SW480 (cell line): ENCODE measurements at places on chromosomes 12 and 14.
A peak's percentile ranks its signal among the peaks of the same experiment; 100 is the strongest.

DNA sequence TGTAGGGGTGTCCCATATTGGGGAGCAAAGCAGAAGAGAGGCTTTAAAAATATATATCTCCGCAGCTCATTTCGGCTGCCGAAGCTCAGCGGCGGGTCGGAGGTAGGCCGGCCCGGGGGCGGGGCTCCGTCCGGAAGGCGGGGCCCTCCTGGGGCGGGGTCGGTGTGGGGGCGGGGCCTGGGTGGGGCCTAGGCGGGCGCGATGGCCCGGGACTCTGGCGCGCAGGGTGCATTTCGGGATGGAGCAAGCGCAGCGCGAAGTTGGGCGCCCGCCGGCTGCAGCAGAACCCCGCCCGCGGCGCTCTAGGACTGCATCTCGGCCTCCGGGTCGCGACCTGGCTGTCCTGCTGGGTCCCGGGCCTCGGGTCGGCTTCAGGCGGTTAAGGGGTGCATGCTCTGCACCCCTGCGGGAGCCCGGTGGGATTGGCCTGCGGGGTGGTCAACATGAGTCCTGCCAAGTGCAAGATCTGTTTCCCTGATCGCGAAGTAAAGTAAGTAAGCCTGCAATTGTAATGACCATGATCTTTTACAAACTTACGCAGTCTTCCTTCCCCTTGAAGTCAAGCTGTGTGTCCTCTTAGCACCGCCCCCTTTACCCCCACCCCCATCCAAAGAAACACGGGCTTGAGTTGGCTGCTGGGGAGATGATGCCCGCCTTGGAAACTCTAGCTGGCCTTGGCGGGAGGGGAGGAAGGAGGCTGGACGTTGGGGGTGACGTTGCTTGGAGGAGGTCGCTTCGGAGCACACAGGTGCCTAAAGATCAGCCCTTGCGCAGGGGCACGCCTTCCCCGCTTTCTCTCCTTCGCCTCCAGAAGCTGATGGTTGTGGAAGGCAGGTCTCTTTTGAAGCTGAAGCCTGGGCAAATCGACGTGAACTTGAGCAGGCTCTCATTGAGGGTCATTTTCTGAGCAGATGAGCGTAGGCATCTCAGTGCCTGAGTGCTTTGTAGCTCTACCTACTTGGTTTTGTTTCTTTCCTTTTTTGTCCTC lies 38.4 kb downstream of the ACACB start:
- peak; percentile 77 for DNase-seq

DNA sequence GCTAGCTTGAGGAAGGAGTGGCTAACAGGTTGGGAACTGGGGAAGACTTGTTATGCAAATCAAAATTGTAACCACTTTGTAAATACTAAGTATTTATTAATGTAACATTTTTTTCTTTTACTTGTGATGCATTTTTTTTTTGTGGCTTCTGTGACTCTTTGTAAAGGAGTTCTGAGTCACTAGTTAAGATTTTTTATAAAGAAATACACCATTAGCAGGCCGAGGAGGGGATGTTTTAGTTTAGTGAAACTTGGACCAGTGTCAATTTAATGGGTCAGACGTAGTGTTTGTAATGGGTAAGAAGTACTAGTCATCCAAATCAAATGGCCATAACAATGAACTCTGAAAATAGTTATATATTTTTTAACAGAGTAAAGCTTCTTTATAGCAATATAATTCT lies 43.1 kb downstream of the AKAP6 start:
- no peak for DNase-seq

- no peak for DNase-seq
These were observed 122.5 kb downstream of the PHLDA1 start for GRCh38 chr12:75908961-75909605.

- DNase-seq, result no peak
These were observed 1.2 kb downstream of the KHNYN start for GRCh38 chr14:24430682-24431568.

- no peak for DNase-seq
These were observed 196.1 kb upstream of the LHX5 start for GRCh38 chr12:113667676-113668356.

- no peak for DNase-seq
These were observed 23.1 kb downstream of the AEBP2 start for GRCh38 chr12:19462406-19462805.

GRCh38 chr14:69661194-69661537 lies 49.8 kb downstream of the SUSD6 start:
- DNase-seq, result no peak

- no peak for DNase-seq
These were observed 220.2 kb downstream of the SLC41A2 start for GRCh38 chr12:104737791-104738301.

DNA sequence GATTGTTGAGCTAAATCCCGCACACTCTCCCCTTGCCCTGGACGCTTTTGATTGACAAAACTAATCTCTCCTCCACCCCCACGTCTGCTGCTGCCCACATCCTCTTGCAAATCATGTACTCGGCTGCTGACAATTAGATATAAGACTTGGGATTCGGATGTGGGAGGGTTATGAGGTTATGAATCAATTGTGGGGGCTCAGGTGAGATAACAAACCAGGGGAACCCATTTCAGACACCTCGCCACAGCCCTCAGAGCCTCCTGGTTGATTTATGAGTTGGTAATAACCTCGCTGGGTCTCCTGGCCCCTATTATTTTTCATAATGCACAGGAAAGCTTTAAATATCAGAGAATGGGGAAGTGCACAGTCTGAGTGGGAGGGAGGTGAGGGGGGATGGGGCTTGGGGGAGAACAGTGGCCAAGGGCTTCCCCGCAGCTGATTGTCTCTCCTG lies 449.9 kb downstream of the DPF3 start:
- DNase-seq, result no peak

GRCh38 chr14:44700694-44701093 lies 193.6 kb upstream of the FSCB start:
- no peak for DNase-seq

DNA sequence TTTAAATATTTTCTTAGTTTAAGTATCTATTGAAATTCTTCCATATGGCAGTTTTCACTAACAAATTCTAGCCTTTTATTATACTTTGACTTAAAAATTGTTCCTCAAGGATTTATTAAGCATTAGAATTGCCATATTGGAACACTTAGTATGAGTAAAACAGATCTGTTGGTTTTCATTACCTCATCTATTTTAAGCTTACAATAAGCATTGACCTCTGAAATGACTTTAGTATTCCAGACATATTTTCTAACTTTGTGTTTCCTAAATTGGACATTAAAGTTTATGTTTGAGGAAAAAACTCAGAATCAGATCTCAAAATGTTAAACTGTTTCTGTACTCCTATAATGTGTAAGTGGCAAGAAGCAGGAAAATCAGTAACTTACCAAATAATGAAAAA lies 48.4 kb downstream of the CSRP2 start:
- DNase-seq, result no peak

GRCh38 chr12:28390761-28391385 lies 200.6 kb downstream of the CCDC91 start:
- no peak for DNase-seq

GRCh38 chr14:51650716-51651387 lies 858 bp upstream of the FRMD6 start:
- no peak for DNase-seq

DNA sequence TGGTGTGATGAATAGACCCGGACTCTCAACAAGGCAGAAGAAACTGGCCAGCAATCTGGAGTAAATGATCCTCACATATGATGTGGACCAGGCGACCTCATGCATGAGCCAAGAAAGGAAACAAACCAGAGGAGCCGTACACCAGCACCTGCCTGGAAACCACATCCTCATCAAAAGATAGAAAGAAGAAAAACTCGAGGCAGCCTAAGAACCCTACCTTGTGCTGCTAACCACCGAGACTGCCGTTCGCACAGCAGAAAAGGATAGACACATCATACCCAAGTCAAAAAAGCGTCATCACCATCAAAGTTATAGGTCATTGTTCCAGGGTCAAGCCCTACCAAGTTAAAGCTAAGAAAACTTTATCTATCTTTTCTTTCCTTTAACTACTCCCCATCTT lies 66.7 kb downstream of the RESF1 start:
- DNase-seq, result no peak

- DNase-seq, result no peak
These were observed 65.3 kb upstream of the PTGDR start for GRCh38 chr14:52202151-52202550.

DNA sequence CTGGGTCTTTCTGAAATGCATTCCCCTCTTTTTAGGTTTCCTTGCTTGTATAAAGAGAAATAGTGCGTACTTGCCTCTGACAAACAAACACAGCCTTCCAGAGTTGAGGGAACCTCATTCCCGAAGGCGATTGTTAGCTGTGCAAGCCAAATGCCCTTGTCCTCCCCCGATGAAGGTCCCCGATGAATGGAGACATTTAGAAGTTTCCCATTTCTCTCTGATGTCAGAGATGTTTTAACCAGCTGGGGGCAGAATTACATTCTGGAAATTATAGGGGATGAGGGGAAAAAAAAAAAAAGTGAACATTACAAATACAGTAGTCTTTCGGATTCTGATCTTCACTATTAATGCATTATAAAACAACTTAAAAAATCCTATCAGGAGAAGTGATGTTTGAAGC lies 366.8 kb downstream of the VRK1 start:
- DNase-seq, result no peak

DNA sequence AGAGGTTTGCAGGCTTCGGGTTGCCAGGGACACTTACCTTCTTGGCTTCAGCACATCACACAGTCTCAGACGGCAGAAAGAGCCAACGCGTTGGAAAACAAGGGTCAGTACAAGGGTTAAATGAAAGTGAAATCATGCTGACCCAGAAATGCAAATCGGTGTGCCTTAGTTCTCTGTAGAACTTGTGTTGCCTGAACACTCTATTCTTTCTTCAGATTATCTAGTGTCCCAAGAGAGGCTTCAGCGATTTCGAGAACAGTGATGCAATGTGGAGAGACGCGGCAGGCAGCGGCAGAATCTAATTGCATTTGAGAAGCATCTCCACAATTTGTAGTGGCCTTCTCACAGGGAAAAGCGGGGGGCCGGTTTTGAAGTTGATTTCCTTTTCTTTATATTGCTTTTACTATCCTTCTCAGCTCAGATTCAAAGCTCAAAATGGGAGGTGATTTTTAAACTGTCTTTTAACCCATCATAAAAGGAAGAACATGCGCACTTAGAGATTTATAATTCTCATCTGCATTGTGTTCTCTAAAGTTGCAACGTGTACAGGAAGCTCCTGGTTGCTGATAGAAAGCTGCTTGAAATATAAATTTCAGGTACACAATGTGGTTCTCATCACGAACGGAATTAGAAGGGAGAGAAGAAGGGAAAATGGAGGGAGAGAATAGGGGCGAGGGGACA lies 67.8 kb upstream of the EGLN3 start:
- DNase-seq, result no peak

DNA sequence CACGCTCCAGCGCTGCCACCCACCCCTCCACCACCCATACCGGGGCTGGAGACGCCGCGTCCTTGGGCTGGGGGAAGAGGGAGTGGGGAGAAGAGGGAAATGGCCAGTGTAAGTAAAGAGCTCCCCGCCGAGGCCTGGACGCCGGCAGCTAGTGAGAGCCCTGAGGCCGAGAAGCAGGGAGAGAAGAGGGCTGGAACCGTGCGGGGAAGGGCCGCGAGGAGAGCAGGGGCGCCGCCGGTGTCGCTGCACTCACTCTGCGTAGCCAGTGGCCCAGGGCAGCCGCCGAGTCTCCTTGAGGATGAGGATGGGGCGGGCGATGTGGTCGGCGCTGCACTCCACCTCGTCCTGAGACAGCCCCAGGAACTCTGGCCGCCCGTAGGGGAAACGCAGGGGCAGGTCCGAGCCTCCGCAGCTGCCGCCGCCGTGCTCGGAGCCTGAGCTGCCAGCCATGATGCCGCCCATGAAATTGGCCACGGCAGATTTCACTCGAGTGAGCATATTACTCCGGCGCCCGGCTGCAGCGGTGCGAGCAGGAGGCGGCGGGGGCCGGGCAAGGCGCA lies 631 bp downstream of the PPM1H start:
- DNase-seq, result peak; percentile 41

DNA sequence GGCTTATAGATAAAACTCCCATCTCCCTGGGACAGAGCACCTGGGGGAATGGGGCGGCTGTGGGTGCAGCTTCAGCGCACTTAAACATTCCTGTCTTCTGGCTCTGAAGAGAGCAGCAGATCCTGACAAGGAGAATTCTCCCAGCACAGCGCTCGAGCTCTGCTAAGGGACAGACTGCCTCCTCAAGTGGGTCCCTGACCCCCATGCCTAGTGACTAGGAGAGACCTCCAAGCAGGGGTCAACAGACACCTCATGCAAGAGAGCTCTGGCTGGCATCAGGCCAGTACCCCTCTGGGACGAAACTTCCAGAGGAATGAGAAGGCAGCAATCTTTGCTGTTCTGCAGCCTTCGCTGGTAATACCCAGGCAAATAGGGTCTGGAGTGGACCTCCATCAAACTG lies 28.1 kb upstream of the CD163L1 start:
- no peak for DNase-seq

- DNase-seq, result no peak
These were observed 69.2 kb downstream of the LGMN start for GRCh38 chr14:92679246-92679645.

DNA sequence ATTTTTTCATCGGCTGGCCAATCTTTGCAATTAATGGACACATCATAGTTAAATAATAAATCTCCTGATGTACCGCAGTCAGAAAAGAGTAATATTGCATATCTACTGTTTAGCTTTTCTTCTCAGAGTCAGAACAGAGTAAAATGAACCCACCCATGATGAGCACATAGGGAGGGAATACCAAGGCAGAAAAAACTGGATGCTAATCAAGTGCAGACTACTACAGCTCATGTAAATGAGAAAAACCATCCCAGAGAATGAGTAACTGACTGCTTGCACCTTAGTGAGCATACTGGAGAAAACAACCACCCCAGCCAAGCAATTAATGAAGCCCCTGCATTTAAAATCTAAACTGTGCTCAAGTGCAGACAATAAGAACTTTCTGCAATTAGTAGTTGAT lies 483.7 kb downstream of the MDGA2 start:
- DNase-seq, result no peak

DNA sequence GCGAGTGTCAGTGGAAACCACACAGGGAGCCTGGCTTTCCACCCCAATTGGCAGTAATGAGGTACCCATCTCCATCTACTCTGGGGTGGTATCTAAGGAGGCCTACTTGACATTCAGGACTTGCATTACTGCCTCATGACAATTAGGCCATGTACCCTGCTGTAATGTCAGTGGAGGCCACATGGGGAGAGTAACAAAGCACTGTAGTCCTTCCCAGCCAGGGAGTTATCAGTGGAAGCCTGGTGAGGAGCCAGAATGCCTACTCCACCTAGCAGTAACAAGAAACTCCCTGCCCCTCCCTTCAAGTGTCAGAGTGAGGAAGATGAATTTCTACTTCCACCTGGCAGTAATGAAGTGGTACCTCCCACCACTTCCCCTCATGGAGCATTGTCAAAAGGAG lies 12.5 kb downstream of the TIMM9 start:
- no peak for DNase-seq

GRCh38 chr12:6167327-6168280 lies 32.6 kb upstream of the CD9 start:
- peak; percentile 95 for DNase-seq

DNA sequence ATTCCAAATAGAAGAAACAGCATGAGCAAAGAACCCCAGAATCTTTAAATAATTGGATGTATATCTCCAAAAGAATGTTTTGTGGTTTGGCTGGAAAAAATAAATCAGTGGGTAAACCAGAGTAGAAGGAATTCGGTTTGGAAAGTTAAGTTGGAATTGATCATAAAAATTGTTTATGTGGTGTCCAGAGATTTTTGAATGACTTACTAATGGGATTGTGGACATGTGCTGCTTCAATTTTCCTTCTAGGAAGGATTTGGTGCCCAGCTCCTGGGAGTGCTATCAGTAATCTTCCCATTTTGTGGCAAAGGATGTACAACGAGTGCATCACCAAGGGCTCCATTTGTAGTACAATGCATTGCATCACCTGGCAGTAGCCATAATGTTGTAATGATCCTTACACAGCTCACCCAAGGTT lies 224.8 kb downstream of the SLC16A7 start:
- no peak for DNase-seq

- DNase-seq, result peak; percentile 62
These were observed 13.1 kb downstream of the MYBPC1 start for GRCh38 chr12:101607894-101608293.
